Endodermal cell (in vitro differentiated cells): ENCODE measurements at places on chromosomes 7 and 10. TPM values are rescaled to one million over a fixed set of nuclear protein-coding genes. Genes with fewer than 3 reads are reported as not detected.
A peak's percentile ranks its signal among the peaks of the same experiment; 100 is the strongest.

SYT15 gene
- 0.45 to 3.2 TPM (median 1.8 TPM) in 3 replicates for total RNA-seq

AGR2 gene
- not detected in 2 replicates for total RNA-seq

HABP2 gene
- 1.4 and 1.6 TPM in 2 replicates for total RNA-seq

PTN gene
- 5.6 to 7.1 TPM (median 6.6 TPM) in 3 replicates for total RNA-seq

PKD2L1 gene
- not detected in 2 replicates for total RNA-seq

TWIST1 gene
- total RNA-seq: 0.46 to 1.7 TPM (median 1.7 TPM) in 3 replicates

TAS2R5 gene
- 1.6 to 3.6 TPM (median 2.4 TPM) in 3 replicates for total RNA-seq

- no peak for DNase-seq
Measured at GRCh38 chr10:98261436-98262277, 6.3 kb downstream of the LOXL4 start.

GRCh38 chr7:69599955-69600709 lies 1.9 kb downstream of the AUTS2 start:
- no peak for DNase-seq

DNA sequence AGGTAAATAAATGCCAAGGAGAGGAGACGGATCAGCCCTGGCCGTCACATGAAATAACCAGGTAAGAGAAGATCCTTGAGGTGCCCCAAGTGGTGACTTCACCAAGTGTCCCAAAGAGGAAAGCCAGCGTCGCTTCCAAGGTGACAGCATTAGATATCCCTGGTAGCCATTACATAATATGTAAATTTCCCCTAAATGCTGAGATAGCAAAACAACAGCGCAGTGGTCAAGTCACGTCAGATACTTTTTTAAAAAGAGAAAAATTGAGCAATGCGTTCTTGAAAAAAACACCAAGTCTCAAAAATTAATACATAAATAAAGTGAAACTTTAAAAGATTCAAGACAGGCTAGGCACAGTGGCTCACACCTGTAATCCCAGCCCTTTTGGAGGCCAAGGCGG lies 100.2 kb downstream of the HTR5A start:
- DNase-seq: no peak

DNA sequence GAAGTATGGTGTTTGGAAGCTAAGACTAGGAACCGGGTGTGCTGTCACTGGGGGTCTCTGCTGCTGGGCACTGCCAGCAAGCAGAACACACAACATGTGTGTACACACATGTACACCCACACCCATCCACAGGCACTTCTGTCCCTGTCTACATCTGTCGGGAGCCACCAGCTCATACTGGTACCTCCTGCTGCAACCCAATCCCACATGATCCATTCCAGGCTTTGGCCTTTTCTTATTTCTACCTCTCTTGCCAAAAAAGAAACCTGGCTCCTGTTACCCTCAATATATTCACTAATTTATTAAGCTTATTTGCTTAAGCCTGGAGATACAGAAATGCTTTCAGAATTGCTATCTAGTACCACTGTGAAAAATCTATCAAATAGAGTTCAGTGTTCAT lies 246.0 kb downstream of the DIP2C start:
- no peak for DNase-seq

DNA sequence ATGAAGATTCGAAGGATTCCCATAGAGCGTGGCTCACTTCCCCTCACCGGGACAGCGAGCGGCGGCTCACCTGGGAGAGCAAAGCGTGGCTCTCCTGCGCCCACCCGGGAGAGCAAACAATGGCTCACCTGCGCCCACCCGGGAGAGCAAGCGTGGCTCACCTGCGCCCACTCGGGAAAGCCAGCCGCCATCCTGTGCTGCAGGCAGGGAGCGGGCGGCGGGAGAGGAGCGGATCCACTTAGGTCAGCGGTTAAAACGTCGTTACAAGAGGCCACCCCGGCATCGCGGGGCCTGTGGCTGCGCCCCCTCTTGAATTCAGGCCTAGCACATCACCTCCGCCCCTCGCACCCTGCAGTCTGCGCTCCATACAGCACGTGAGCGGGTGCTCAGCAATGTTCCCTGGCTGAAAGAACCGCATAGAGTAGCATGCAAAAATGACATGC lies 461 bp upstream of the FIGNL1 start:
- DNase-seq: peak; percentile 55

DNA sequence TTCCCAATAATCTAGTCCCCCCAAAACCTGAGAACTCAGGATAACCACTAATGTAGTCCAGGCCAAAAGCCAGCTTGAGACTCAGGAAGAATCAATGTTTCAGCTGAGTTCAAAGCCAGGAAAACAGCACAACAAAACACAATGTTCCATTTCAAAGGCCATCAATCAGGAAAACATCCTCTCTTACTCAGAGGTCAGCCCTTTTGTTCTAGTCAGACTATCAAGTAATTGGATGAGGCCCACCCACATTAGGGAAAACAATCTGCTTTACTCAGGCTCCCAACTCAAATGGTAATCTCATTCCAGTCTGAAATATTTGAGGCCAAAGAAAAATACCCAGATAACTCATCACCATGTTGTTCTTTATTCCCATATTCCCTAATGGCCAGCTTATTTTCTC lies 152.2 kb downstream of the SDHAF3 start:
- DNase-seq: no peak

GRCh38 chr10:57884407-57884806 lies 383.3 kb downstream of the IPMK start:
- DNase-seq: no peak

GRCh38 chr10:132904814-132905649 lies 37.3 kb downstream of the CFAP46 start:
- DNase-seq: no peak

DNA sequence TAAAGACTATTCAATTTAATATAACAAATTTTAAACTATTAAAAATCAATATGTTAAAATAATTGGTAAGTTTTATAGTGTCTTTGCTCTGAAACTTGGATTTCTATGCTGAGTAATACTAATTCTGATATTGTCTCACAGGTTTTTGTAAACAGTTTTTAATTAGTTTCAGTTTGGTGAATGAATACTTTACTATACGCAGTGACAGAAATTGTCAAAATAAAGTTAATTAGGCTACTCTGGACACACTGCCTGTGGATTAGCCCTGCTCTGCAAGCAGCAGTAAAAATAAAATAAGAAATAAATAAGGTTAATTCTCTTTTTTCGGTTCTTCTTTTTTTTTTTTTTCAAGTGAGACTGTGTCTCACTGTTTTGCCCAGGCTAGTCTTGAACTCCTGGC lies 105.3 kb downstream of the ANKRD61 start:
- no peak for DNase-seq

DNA sequence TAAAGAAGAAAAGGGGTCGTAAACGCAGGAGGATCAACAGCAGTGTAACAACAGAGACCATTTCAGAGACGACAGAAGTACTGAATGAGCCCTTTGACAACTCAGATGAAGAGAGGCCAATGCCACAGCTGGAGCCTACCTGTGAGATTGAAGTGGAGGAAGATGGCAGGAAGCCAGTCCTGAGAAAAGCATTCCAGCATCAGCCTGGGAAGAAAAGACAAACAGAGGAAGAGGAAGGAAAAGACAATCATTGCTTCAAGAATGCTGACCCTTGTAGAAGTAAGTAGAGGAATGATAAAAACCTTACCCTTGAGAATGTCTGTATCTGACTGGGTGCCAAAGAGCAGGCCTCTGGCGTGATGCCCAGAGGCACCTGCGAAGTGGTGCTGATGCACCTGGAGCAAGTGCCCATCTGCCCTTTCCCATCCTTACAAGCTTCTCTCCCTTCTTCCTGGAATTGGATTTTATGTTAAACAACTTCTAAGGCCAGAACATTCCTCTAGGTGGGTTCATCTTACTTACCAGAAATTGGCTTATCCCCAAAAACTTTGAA lies 86.4 kb upstream of the SAMD8 start:
- no peak for DNase-seq

DNA sequence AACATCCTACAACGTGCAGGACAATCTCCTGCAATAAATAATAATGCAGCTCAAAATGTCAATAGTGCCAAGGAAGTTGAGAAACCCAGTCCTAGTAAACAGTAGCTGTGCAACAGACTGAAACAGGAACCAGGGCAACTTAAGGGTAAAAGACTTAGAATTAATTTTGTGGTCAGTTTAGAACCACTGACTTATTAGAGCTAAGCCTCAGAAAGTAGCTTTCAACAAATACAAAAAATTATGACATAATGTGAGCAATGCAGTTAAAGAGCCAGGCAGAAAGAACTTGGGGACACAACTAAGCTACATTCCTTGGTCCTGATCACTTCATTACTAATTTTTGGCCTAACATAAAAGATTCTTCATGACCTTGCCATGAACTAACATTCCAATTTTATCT lies 195.4 kb downstream of the MACC1 start:
- no peak for DNase-seq

DNA sequence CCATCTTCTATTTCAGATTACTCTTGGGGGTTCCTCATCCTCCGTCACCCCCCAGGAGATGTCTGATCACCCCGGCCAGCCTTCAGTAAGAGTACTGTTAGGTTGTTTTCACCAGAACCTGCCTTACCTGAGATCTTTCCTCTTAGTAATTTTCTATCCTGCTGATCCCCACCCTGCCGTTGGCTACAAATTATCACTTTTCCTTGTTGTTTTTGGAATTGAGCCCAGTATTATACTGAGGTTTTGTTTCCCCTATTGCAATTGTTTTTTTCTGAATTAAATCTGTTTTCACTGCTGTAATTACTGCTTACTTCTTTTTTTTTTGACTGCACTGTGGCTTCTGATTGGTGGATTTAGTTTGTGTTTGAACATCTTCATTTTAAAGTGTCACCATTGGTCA lies 14.7 kb downstream of the SPAM1 start:
- DNase-seq: no peak

DNA sequence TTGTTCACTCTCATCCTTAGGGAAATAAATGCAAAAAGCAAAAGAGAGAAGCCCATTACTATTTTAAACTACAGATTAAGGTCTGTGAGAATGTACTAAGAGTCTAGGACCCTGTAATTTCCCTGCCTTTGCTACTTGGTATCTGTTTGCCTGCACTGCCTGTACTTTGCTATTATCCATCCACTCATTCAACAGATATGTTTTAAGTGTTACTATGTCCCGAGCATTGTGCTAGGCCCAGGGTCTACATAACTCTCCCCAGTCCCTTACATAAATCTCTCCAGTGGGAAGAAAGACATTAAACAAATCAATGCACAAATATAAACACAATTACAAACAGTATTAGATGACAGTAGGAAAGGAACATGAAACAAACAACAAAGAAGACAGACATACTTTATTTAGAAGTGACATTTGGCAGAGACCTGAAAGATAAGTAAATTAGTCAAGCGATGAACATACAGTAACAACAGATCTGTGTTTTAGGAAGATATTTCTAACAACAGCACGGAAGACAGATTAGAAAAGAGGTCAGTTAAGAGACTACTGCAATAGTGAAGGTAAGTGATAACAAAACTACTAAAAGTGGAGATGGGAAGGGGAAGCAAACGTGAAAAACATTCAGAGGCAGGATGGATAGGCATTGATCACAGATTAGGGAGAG lies 30.0 kb downstream of the ZNF800 start:
- DNase-seq: no peak

DNA sequence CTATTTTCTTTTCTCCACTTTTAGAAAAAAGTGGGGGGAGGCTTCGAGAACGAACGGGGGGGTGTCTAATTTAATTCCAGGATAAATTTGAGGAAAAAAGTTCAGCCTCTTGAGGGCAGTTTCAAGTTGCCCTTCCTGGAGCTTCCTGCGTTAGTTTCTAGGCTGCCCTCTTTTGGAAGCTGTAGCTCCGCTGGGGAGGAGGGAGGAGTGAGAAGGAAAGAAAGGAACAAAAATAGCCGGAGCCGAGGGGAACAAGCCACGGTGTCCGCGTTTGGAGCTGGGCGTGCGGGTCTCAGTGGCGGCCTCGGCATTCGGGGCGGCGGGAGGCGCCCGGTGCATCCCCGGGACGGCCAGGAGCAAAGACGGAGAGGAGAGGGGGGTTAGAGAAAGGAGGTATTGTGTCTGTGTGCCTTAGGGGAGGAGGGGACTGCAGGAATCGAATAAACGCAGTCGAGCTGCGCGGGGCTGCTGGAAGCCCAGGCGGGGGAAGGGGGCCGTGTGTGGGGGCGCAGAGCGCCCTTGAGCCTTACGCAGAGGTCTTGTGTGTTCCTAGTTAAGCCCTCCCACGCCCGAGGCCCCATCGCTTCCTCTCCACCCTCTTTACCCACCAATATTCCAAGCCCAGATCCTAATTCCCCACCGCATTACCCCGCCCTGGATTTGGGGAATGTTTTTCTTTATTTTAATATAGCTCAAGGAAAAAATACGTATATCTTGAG lies 2.0 kb upstream of the TNRC18 start:
- peak; percentile 89 for DNase-seq

DNA sequence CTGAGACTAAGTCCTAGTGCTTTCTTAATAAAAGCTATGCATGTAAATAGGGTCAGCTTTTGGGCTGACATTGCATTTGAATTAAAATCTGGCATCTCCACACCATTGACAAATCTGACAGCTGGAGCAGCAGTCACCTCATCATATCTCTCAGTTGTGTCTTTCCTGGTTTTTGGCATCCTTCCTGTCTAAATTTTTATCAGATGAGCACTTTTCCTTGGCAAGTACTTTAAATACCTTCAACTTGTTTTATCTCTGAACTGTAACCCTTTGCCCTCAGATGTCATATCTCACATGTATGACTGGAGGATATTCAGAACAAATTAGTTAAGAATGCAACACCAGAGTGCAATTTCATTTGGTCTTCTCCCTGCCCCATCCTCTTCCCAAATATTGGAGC lies 1066.2 kb downstream of the LRMDA start:
- no peak for DNase-seq

DNA sequence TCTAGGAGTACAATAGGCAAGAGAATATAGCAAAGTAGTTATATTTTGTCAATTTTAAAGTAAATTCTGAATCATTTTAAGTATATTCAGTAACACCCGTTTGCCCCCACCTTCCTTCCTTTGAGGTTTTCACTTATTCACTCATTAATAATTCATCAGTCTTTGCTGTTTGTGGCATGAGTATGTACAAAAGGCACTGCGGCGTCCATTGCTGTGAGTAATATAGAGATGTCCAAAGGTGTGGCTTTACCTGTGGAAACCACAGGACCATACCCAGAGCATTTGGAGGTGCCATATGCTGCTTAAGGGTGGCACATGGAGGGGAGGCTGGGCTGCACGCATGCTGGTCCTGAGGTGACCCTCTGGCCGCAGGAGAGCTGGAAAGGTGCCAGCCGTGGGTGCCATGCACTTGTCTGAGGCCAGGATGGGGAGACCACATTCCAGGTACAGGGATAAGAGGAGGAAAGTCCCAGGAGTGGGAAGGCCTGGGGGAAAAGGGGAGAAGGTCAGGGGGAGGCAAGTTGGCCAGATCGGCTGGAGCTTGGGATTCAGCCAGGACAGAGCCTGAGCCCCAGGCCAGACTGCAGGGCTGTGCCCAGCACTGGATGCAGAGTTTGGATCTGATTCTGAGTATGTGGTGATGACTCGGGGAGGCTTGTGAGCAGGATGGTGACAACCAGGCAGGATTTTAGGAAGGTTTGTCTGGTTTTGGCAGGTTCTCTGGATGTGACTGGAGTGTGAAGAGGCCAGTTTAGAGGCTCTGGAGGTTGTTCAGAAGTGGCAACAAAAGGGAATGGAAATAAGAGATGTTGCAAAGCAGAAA lies 223.4 kb downstream of the MGMT start:
- peak; percentile 20 for DNase-seq
